ENCODE measurements at places on chromosomes 2 and 18. TPM values are rescaled to one million over a fixed set of nuclear protein-coding genes. Genes with fewer than 3 reads are reported as not detected.

Gene HOXD8
- 13.4 TPM for total RNA-seq

Gene ARL5A
- 85.4 TPM for total RNA-seq

Gene KCTD1
- 24.1 TPM for total RNA-seq

Gene PRSS56
- total RNA-seq: not detected

Gene DYNAP
- not detected for total RNA-seq

Gene CHRNA1
- 0.05 TPM for total RNA-seq

Gene FBXO36
- 4.2 TPM for total RNA-seq

Gene SERPINB3
- 1.9 TPM for total RNA-seq

Gene GALNT1
- total RNA-seq: 149 TPM

DNA sequence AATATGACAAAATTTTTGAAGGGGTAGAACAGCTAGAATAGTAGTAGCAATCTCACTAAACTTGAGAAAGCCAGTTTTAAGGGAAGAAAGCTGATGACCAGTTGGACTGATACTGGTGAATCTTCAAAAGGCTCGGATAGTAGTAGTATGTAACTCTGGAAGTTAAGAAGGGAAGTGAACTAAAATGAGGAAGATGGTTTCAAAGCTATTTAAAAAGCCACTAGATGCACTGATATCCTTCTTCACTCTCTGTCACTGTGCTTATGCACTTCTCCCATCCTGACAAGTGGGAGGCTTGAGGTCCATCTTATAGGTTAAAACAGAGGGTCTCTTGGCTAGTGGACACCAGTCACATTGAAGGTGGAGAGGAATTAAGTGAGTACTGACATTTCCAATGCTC is 141.1 kb downstream of the NCOA1 start:
- DNase-seq: no peak

DNA sequence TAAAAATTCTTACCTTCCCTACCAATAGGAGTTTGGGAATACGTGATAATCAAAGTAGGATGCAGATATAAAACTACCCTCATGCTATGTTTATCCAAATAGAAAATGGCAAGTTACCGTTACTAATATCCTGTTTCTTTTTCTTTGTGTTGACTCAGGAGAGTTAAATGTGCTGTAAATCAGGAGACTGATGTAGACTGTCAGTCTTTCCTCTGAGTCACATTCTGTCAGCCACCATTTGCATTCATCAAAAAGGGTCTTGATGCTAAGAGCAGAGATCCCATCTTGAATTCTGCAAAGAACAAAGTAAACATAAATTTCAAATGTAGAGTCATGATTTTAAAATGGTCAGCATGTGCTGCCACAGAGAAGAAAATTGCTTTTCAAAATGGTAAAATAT is 712.8 kb downstream of the SOCS6 start:
- DNase-seq: no peak

DNA sequence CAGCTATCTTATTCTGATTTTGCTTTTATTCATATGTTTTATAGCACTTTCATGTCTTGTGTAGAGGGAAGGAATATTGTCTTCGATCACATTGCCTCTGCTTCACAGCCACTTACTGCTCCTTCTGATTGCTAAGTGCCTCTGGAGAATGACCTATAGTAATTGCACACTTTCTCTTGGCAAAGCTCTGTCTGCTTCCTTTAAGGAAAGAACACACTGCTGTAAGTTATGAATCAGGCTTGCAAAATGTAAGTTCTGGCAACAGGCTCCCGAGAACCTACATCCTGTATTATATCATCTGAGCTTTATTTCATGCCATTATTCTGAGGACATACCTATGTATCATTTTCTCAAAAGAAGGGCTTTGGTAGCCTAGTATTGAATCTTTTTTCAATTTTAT is 170.7 kb downstream of the ZNF804A start:
- no peak for DNase-seq

GRCh38 chr2:139967665-139968064 is 1187.5 kb upstream of the NXPH2 start:
- no peak for DNase-seq

- DNase-seq: no peak
Observed at GRCh38 chr2:50858156-50858555, 173.8 kb downstream of the NRXN1 start.

- no peak for DNase-seq
Observed at GRCh38 chr2:231174211-231174651, 24.2 kb upstream of the ARMC9 start.

DNA sequence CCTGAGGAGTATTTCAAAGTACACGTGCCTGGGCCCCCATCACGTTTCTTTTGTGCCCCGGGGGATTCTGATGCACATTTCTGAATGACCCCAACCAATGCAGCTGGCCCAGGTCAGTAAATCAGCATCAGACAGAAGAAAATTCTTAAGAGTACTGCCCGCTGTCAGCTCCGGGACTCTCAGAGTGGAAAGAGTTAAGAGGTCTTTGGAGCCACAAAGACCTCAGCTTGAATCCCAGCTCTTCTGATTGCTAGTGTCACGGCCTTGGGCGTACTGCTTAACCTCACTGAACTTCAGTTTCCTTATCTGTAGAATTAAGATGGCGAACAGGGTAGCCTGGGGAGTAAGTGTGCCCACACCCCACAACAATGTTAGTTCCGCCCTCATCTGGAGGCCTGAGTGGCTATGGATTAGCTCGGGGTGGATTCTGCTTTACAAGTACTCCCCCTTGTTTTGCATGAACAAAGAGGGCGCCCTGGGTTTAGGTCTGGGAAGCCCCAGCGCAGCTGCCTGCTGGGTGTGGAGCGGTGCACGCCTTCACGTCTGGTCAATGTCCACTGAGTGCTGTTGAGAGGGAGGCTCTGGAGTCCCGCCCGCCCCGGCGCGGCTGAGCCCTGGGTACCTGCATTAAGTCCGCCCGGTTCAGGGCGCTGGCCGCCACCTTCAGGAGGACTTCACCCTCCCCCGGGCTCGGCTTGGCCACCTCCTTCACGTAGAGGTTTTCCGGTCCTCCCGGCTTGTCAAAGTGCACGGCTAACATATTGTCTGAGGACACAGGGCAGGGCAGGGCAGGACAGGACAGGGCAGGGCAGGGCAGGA is 858 bp downstream of the TP53I3 start:
- DNase-seq: peak; percentile 84

DNA sequence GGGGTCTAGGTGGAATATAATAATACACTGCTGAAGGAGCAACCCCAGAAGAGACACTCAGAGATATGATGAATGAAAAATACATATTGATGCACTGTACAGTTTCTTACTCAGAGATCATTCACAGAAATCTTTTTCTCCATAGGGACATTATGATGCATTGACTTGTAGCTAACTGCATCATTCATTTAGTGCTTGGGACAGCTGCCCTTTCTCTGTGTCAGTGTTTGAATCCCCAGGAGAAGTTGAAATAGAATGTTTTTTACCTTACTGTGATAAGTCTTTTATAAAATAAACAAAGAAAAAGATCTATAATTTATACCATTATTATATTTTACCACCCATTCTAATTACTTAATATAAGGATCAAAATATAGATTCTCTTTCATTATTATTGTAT is 91.7 kb upstream of the DSEL start:
- DNase-seq: no peak

GRCh38 chr18:13186687-13187086 is 31.9 kb upstream of the LDLRAD4 start:
- DNase-seq: no peak

- DNase-seq: no peak
Observed at GRCh38 chr2:155162494-155162893, 464.0 kb downstream of the KCNJ3 start.

DNA sequence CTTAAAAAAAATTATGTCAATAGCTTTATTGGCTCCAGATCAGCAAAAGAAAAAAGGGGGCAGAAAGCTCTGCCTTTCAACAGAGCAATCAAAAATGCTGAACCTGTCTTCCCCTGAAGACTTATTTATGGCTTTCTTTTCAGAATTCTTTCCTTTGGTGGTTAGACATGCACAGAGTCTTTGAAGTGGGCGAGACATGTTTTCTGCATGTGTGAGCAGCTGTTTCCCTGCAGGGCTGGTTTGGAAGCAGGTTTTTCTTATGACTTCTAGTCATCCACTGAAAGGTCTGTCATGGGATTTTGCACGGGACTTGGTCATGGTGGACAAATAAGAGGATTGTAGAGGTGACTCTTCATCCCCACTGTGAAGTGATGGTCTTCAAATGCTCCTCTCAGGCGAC is 160.3 kb downstream of the VAPA start:
- DNase-seq: peak; percentile 19

GRCh38 chr2:239025951-239026461 is 178.1 kb downstream of the TWIST2 start:
- no peak for DNase-seq

DNA sequence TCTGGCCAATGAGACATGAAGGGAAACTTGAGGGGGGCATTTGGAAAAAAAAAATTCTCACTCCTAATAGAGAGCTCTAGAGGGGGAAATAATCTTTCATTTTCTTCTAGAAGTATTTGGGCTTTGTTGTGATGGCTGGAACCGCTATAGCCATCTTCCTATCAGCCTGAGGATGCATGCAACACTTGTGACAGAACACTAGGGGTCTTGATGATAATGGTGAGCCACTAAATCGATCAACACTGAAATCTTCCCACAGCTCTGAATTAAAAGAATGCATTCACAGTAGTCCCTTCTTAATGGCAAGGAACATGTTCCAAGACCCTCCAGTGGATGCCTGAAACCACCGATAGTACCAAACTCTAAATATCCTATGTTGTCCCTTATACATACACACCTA is 325.3 kb downstream of the LNPK start:
- no peak for DNase-seq

GRCh38 chr18:50879302-50880118 is 592 bp downstream of the ME2 start:
- peak; percentile 28 for DNase-seq

DNA sequence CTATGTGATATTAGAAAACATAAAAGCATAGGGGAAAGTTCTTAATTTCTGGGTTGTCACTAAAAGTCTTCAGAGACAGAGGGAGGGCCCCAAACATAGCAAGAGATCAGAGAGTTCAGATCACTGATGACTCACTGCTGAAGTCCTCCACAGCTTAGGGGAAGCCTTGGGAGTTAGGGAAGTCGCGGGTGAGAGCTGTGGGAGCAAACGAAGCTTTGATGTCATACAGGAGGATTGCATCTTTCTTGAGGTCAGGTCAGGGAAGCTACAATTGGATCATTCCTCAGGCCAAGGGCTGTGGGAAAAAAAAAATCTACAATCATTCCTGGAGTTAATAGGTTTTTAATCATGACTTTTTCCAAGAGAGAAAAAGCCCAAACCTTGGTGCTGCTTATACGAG is 96.2 kb downstream of the COPS8 start:
- peak; percentile 85 for DNase-seq

DNA sequence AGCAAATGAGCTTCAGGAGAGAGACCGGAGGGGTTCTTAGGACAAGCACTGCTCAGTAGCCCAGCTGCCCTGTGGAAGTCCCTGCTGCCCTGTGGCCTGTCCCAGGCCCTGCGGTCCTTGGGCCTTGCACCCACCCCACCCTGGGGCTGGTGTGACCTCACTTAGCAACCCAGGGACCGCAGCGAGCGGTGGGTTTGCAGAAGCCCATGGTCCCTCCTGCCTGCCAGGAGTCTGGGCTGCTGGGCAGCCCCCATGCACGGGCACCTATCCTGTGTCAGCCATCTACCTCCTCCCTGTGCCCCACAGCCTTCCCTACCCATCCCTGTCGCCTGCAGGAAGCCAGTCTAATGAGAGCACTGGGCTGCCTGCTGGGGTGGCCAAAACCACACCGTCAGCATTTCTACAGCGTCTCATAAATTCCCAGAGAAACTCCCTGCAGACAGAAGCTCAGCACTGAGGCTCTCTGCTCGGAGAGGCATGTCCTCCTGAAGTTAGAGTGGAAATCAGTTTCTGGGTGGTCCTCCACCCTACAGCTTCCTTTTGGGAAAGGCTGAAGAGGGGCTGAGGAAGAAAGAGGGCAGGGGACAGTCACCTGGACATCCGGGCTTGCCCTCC is 231.1 kb upstream of the HS6ST1 start:
- DNase-seq: no peak
